ENCODE measurements at places on chromosomes 7 and 10.

- no peak for DNase-seq
Measured at GRCh38 chr10:31000867-31001266, 30.8 kb downstream of the ZNF438 start.

- no peak for DNase-seq
Measured at GRCh38 chr7:929311-929711, 25.2 kb downstream of the ADAP1 start.

GRCh38 chr7:29965030-29965429, 24.6 kb downstream of the SCRN1 start:
- no peak for DNase-seq

DNA sequence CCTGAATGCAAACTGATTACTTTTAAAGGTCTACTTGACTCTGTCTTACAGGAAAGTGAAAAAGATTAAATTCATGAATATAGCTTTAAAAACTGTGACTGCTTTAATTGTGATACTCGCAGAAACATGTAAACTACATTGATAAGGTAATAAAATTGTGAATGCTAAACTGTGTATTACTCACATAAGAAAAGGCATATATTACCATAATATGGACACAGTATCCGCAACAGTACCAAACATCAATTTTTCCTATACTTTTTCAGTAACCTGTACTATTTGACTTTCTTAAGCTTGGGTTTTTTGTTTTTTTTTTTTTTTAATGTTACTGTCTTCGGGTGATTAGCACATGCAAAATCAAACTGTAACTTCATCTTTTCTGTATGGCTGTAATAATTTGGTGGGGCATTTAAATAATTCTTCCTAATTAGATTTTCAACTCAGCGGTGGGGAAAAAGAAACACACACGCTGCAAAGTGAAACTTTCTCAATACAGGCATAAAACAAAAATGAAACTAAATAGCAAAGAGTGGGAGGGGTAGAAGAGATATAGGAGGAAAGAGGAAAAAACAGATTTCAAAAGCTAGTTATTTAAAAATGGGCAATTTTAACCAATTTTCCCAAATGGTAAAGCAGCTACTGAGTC, 23.2 kb downstream of the NT5C3A start:
- no peak for DNase-seq

GRCh38 chr7:37488163-37488764, 39.6 kb upstream of the ELMO1 start:
- no peak for DNase-seq

DNA sequence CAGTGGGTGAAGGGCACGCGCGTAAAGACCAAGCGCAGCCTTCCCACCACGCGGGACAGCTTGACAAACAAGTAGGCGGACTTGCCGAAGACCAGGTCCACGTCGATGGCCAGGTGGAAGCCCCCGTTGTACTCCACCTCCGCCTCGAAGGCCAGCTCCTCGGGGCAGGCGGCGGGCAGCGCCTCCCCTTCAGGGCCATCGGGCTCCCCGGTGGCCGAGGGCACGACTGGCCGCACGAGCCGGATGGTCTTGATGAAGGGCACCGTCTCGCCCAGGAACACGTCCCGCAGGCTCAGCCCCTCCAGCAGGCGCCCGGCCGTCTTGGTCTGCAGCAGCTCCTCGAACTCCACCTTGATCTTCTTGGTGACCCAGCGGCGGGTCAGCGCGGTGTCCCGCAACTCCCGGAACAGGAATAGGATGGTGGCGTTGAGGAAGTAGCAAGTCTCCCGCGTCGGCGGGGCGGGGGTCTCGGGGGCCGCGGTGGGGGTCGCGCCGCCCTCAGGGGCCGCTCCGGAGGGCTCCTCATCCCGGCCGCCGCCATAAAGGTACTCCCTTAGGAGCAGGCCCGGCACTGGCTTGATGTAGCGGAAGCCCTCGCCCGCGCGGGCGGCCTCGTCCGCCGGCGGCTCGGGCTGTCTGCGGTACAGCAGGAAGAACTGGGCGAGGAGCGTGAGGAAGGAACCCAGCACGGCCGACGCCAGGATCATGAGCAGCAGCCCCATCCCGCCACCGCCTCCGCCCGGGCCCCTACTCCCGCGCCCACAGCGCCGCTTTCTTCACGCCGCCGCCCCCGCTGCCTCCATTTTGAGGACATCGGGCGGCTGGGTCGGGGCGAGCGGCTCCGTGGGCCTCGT, 507 bp downstream of the PDZD8 start:
- peak; percentile 44 for DNase-seq

GRCh38 chr10:131868436-131868835, 32.4 kb upstream of the PPP2R2D start:
- no peak for DNase-seq

DNA sequence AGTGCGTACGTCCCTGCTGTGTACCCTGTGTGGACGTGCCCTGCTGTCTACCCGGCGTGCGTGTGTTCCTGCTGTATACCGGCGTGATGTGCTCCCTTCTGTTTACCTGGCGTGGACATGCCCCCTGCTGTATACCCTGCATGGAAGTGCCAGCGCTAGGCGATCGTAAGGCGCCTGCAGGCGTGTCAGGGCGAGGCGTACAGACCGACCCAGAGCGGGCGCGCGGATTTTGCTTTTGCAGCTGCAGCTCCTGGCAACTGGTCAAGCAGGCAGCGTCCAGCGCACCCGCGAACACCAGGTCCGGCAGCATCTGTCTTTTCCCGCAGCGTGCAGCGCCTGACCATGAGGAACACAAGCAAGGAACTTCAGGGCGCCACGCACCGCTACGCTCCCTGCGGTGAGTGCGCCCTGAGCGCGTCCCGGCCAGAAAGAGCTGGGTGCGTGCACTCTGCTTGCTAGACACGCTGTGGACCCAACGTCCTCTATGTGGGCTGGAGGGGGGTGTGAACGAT, 680 bp downstream of the C7orf57 start:
- DNase-seq: no peak

DNA sequence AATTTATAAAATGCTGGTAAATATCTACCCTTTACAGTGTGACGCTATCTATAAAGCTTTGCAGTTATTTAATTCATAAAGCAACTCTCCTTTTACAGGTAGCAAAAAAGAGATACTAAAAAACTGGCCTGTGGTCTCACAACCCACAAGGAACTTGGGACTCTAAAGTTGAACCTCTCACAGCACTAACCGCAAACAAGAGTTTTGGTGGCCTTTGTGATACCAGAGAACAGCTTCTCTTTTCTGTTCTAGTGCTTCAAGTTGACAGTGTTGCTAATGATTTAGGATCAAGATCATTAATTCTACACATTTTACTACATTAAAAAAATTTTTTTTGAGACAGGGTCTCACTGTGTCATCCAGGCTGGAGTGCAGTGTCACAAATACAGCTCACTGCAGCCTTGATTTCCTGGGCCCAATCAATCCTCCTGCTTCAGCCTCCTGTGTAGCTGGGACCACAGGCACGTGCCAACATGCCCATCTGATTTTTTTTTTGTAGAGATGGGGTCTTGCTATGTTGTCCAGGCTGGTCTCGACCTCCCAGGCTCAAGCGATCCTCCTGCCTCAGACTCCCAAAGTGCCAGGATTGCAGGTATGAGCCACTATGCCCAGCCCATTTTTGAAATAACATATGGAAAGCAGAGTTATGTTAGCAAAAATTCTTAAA, 56.0 kb upstream of the ST8SIA6 start:
- no peak for DNase-seq

DNA sequence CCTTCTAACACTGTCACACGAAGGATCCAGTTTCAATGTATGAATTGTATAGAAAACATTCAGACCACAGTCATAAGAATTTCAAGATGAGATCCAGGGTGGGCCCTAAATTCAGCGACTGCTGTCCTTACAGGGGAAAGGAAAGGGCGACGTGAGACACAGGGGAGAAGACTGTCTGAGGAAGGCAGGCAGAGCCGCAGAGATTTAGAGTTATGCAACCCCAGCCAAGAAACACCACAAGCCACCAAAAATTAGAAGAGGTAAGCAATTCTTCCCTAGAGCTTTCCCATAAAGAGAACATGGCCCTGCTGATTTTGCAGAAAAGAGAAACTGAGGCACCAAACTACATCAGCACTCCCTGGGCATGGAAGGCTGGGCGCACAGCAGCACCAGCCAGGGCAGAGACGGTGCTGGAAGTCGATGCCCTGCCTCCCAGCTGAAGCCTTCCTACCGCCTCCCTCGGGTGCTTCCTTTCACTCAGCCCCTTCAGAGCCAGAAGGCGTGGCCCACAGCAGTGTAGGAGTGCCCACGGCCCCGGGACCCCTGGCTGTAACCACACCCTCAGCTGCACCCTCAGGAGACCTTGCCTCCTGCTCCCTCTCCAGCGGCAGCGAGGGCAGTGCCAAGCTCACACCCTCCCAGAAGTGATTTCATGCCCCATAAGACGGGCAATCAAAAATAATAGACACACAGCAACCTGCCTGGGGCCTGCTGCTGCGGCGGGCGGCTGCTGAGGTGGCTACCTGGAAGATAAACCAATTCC, 81.0 kb upstream of the LRRC4 start:
- no peak for DNase-seq

GRCh38 chr10:86823565-86823964, 67.1 kb downstream of the BMPR1A start:
- no peak for DNase-seq

- no peak for DNase-seq
Measured at GRCh38 chr7:47085491-47086275, 496.2 kb downstream of the TNS3 start.

- DNase-seq: no peak
Measured at GRCh38 chr7:30091491-30091912, 43.3 kb upstream of the MTURN start.

- DNase-seq: no peak
Measured at GRCh38 chr7:95905167-95905566, 132.8 kb downstream of the DYNC1I1 start.

GRCh38 chr7:128275681-128276080, 34.6 kb downstream of the LEP start:
- no peak for DNase-seq

GRCh38 chr10:12408472-12408871, 59.1 kb downstream of the CAMK1D start:
- DNase-seq: no peak

GRCh38 chr10:68106656-68107055, 2.6 kb upstream of the MYPN start:
- no peak for DNase-seq

- DNase-seq: no peak
Measured at GRCh38 chr10:5894873-5895272, 4.8 kb downstream of the FBH1 start.

DNA sequence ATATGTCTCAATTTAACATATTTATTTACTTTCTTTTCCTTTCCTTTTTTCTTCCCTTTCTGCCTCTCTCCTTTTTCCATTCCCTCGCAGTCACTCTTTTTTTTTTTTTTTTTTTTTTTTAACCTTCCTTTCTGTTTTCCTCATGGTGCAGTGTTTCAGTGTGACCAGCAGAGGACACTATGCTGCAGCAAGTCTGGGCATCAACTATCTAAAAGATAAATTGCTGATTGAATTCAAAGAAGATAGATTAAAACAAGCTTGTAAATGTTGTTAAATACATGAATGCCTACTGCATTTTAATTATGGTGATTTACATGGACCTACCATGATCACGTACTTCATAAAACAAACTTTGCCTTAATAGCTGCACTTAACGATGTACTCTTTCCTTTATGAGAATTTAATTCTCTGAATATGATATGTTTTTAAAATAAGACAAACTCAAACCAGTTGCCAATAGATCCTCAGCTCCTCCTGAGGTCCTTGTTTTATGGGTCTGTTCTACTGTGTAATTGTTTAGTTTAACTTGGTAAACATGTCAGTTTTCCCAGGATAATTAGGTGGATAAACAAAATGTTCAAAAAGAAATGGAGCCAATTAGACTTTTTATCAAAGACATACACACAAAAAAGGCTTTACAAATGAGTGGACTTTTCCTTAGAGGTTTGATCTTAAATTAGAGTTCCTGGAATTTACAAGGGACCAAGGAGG, 101.0 kb upstream of the AGR3 start:
- DNase-seq: no peak

DNA sequence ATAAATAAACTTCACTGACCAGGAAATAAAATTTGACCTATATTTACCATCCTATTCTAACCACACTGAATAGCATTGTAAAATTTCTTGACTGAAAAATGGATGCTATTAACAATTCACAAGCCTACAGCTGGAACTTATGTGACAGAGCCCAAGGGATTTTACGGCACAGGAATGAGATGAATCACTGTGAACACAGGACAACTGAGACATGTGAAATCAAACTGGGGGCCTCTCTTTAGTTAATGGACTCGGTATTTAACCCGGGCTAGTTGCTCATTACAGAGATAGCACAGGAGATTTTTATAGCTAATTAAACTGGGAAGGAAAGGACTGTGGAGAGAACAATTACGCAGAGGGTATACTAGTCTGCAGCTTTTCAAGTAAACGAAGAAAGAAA, 100.6 kb downstream of the MICU1 start:
- no peak for DNase-seq

- DNase-seq: no peak
Measured at GRCh38 chr10:36324831-36325230, 682.7 kb upstream of the FZD8 start.

- DNase-seq: no peak
Measured at GRCh38 chr7:106053109-106053508, 59.0 kb downstream of the SYPL1 start.

GRCh38 chr7:81162771-81163525, 244.1 kb upstream of the SEMA3C start:
- no peak for DNase-seq

DNA sequence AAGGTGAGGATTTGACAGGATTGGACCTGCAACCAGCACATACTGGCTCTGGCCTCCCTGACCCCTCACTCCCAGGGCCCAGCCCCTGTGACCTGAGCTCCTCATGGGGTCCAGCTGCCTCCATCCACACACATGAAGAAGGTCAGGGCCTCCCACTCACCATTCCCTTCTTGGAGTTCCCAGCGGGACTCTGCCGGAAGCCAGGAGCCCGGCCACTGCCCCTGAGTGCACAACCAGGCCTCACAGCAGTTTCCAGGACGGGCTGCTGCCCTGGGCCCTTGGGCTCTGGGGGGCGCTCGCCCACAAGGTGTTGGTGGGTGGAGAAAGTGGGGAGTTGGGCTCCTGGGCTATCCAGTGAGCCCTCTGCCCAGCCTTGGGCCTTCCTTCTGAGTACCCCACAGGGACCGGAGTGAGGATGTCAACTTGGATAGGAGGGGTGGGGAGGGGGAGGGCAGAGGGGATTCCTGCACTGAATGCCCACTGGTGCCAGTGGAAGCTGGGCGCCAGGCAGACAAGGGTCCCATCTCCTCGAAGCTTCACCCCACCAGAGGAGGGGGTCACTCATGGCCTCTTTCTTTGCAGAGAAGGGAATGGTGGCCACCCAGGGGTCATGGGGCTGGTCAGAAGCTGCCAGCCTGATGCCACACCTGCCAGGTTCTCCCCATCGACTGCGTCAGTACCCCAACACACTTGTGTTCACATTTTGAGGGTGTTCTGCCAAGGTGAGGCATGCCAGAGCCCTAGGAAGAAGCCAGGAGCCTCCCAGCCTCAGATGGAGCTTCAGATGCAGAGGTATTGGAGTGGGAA, 115.3 kb downstream of the PTPN20 start:
- no peak for DNase-seq

GRCh38 chr10:48996329-48996728, 56.7 kb upstream of the LRRC18 start:
- DNase-seq: no peak

DNA sequence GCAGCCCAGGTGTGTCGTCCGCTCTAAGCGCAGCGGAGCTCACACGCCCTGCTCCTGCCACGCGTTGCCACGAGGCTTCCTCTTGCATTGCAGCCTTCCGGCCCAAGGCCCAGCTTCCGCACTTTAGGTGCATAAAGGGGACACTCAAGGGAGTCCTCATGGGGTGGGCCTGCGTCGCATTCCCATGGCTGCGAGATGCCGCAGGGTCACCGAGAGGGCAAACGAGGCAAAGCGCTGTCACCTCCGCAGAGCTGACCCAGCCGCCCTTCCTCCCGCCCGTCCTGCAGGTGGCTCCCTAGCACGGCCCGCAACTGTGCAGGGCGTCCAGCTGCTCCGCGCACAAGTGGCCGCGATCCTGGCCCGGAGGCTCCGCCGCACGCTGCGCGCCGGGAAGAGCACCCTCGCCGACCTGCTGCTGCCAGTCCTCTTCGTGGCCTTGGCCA, 283.5 kb downstream of the ABCA13 start:
- no peak for DNase-seq
